ENCODE measurements at places on chromosomes 16 and 17.
A peak's percentile ranks its signal among the peaks of the same experiment; 100 is the strongest.

- no peak for DNase-seq
These were observed 20.8 kb downstream of the CIBAR2 start for GRCh38 chr16:85091522-85091910.

DNA sequence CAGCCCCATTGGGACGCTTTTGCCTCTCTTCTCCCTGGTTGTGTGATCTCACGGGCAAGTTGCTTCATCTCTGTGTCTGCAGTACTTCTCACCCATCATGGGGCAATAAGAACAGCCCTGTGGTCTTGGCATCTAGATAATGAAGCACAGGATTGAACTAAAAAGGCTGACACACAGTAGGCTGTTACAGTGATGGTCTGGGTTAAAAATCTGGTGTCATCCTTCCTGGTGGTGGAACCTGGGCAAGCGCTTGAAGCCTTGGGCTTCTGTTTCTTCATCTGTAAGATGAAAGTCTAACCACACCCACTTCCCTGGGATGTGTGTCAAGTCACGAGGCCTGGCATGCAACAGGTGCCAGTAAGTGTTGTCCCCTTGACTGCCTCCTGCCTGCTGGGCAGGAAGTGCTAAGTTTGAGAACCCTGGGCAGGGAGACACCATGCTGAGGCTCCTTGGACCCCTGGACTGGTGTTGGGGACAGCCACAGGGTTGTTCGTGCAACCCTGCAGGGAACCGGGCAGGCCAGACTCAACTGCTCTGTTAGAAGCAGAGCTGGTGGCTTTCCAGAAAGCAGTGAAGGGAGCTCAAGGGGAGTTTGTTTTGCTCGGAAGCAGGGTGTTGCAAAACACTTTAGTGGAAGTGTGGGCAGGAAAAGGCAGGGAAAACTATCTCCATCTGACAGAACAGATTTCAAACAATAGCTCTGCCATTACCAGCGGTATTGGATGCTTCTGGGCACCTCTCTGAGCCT, 5.9 kb upstream of the MAP2K3 start:
- DNase-seq: no peak

DNA sequence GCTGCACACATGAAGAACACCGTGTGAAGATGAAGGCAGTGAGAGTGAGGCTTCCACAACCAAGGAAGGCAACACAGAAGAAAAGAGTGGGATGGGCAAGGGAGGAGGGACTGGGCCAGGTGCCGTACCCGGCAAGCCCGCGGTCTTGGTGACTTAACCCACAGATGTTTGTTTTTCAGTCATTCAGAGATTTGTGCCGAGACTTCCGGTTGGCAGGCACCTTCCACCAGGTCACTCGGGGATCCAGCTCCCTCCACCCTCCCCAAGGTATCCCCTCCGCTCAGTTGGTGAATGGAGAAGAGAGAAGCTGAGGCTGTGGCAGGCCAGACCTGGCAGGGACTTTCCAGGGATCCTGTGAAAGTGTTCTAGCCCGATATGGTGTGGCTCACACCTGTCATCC, 4.9 kb upstream of the KREMEN2 start:
- DNase-seq: no peak

GRCh38 chr17:1484676-1485422, 7.6 kb downstream of the MYO1C start:
- no peak for DNase-seq

DNA sequence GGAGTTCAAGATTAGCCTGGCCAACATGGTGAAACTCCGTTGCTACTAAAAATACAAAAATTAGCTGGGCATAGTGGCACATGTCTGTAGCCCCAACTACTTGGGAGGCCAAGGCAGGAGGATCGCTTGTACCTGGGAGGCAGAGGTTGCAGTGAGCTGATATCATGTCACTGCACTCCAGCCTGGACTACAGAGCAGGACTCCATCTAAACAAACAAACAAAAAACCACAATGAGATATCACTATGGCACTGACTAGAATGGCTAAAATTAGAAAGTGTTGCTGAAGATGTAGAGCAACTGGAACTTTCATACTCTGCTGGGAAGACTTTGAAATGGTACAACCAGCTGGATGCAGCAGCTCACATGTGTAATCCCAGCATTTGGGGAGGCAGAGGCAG, 6.5 kb upstream of the TNK1 start:
- no peak for DNase-seq

GRCh38 chr16:86410081-86410480, 100.2 kb upstream of the FOXF1 start:
- DNase-seq: no peak

GRCh38 chr17:71114911-71115668, 945.8 kb downstream of the KCNJ2 start:
- no peak for DNase-seq

GRCh38 chr16:361872-362701, 8.3 kb downstream of the MRPL28 start:
- peak; percentile 77 for DNase-seq

DNA sequence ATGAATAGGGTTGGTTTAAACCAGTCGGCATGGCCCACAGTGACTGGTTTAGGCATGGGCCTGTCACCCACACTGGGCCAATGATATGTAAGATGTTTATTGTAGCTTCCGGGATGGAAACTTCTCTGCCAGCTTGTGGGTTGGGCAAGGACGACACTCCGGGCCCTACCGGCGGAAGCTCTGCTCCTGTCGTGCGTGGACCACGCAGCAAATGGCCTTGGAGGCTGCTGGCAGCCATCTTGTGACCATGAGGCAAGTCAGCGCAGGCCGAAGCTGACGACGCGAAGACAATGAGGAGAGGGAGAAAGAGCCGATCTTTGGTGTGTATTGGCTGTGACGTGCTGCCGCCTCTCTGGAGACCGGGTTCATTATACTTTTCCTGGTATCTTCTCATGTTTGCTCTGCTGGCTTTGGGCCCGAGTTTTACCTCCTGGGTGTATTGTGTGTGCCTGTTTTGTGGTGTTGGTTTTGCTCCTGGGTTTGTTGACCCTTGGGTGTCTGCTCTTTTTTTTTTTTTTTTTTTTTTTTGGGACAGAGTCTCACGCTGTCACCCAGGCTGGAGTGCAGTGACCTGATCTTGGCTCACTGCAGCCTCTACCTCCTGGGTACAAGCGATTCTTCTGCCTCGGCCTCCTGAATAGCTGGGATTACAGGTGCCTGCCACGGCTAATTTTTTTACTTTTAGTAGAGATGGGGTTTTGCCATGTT, 15.4 kb downstream of the SLC25A10 start:
- DNase-seq: no peak

DNA sequence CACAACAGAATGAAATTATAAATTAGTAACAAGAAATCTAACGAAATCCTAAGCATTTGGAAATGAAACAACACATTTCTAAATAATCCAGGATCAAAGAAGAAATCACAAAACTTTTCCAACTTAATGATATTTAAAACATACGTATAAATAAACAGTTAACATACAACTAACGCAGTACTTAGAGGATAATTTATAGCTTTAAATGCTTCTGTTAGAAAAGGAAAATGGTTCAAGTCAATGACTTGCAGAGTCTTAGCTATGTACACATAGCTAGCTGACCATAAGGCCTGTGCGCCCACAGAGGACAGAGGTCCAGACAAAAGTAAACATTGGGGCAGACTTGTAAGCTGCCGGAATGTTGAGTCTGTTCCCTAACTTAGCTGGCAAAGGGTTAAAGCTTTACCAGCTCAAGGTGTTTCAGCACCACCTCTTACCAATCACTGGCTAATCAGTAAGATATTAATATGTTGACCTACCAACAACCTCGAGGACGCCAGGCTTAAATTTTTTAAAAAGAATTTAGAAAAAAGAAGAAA, 84.6 kb downstream of the PARN start:
- DNase-seq: no peak

DNA sequence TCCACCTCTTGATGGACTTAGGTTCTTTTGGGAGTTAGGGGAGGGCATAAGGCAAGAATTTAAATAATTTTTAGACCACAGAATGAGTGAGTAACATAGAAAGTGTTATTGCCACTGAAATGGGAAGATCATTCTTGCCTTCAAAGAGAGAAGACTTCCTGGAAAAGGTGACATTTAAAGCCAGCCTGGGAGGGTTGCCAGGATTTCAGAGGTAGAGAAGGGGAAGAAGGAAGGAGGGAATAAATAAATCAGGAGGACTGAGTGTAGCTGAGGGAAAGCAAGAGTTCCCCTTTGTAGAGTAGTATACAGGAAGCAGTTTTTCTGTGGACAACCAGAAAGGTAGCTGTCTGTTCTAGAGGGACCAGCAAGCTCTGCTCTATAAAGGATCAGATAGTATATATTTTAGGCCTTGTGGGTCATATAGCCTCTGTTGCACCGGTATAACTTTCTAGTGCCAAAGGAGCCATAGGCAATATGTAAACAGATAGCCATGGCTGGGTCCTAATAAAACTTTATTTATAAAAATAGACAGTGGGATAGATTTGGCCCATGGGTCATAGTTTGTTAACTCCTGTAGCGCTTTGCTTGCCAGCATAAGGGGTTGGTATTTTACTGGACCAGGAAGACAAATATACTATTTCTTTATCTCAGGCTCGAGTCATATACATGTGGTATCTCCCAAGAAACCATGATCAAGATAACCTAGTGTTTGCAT, 147.2 kb upstream of the CACNG5 start:
- DNase-seq: no peak

- DNase-seq: no peak
These were observed 45.6 kb downstream of the IKZF3 start for GRCh38 chr17:39818358-39819000.

GRCh38 chr16:50814541-50814940, 72.7 kb downstream of the CYLD start:
- DNase-seq: no peak

DNA sequence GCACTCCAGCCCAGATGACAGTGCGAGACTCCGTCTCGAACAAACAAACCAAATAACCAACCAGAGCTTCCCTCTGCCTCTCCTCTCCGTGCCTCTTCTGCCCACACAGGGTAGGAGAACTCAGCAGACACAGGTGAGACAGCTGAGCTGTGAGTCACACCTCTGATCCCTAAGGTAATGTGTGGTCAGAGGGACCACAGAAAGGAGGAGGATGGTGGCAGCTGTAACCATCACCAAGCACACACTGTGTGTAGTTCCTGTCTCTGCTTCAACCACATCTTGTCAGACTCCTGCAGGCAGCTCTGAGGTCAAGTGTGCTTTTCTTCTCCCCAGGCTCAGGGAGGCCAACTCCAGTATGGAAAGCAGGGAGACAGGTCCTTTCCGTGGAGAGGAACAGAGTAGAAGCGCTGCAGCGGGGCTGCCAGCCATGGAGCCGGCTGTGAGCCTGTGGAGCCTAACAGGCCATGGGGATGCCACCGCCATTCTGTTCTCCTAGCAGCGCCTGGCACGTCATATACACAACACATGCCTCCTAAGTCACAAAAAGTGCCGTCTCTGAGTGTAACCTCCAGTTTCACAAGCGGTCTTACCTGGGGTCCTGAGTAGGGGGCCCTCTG, 7.1 kb downstream of the NUDT16L1 start:
- DNase-seq: no peak

DNA sequence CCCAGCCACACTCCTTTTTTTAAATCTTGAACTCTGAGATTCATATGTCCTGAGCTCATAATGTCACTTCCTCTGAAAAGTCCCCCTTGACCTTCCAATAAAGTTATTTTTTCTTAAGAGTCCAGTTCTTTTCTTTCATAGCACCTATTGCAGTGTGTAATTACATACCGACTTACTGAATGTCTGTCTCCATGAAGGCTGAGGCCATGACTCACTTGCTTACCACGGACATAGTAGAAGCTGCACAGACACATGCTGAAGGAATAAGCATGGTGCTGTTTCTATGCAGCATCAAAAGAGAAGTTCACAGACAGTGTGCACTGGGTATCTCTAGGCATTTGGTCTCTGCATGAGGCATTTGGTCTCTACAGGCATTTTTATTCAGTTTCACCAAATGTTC, 77.2 kb downstream of the C17orf67 start:
- DNase-seq: no peak

- DNase-seq: no peak
These were observed 85.7 kb downstream of the PLCG2 start for GRCh38 chr16:81864646-81865382.

DNA sequence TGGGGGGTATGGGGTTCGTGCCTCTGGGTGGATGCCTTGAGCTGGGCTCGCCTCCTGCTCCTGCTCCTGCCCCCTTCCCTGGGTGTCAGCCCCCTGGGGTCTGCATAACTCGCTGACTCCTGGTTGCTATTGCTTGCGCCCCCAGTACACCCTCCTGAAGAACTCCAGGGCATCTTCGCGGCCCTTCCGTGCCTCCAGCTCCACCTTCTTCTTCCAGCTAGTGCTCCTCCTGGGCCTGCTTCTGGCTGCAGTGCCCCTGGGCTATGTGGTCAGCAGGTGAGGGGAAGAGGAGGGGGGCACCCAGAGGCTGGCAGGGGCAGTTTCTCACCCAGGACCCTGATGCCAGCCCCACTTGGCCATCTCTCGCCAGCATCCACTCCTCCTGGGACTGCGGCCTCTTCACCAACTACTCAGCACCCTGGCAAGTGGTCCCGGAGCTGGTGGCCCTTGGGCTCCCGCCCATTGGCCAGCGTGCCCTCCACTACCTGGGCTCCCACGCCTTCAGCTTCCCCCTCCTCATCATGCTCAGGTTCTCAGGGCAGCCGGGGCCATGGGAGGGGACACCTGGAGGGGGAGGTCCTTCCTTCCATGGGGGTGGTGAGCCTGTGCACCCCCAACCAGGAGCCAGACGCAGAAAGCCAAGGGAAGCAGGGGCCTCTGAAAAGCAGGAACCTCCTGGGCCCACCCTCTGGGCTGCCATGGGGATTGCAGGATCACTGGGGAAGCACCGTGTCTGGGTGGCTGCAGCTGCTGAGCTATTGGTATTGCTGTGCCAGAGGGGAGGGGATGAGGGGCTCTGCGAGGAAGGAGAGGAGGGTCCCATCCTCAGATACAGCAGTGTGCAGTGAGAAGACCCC, 7.8 kb upstream of the C17orf99 start:
- no peak for DNase-seq
